ENCODE measurements at places on chromosomes 16 and 17.

DNA sequence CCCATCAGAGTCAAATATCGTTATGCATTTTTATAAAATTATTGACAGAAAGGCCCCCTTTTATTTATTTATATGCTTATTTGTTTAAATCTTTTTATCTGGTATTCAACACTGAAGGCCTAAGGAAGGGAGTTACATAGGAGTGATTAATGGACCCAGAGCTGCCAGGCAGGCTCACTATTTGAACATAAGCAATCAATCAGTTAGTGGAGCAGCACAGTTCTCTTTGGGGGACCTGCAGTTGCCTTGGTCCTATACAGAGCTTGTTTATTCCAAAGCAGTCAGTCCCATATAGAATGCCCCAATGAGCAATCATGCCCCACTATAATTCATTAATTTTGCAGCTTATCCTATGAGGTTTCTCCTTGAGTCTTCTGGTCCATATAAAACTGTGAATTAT is 389.4 kb upstream of the GOT2 start:
- no peak for DNase-seq

GRCh38 chr17:15346066-15346595 is 4.7 kb upstream of the TEKT3 start:
- no peak for DNase-seq

DNA sequence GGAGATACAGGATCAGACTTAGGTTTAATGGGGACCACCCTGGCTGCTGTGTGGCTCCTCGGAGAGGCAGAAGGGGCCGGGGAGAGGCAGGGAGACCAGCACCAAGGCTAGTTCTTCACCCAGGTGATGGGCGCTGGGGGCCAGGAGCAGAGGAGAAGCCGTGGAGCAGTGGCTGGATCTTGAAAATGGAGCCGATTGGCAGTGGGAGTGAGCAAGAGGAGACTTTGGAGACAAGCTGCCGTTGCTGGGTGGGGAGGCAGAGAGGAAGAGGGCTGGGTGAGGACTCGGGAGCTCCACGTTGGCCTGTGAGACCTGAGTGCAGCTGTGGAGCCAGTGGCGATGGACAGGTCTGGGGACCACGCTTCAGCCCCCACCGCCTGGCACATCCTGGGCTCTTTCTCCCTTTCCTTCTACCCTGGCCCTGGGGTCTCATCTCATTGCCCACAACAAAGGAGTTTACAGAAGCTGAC is 9.0 kb downstream of the RAB11FIP4 start:
- no peak for DNase-seq

DNA sequence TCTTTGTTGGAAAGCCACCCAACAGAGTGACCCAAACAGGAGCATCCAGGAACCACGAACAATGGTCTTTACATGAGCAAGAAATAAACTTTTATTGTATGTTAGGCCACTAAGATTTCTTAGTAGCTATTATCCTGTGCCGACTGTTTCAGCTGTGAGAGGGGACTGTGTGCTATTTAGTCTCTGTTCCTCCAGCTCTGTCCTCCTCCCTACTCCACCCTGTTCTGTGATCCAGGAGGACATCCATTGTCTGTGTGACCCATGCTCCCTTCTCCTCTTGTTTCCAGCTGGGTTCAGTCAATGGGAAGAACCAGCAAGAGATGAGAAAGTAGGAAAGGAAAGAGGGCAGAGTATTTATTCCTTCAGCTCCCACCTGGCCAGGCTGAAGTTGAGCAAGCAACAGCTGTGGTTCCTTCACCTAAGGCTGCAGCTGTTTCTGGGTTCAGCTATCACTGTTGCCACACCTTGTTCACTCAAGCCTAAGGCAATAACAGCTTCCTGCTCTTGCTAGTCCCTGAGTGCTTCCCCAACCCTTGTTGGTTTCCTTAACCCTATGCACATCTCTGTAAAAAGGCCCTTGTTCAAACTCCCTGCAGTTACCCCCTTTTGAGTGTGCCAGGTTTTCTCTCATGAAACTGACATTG is 14.9 kb upstream of the B4GALNT2 start:
- no peak for DNase-seq

DNA sequence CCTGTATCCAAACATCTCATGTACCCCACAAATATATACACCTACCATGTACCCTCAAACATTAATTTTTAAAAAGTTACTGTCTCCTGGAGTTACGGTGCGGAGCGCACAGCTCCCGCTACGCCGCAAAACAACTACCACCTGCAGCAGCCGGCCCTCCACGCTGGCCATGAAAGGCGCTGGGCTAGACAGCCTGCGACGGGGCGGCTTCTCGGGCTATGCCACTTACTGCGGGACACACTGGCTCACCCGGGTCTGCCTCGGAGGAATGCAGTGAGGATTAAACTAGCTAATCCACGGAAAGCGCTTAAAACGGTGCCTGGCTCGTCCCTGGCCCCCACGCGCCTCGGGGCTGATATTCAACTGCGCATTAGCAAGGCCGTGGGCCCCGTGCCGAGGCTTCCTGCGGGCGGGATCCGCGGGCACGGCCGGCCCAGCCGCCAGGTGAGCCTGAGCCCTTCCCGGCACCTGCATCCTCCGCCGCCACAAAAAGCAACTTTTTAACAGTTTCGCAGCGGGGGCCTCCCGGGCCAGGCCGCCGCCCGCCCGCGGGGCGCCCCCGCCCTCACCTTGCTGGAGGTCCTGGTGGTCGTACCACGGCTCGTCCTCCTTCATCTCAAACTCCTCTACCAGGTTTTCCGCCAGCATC is 633 bp downstream of the CDR2 start:
- DNase-seq: peak; percentile 19

GRCh38 chr16:65044873-65045272 is 77.0 kb downstream of the CDH11 start:
- peak; percentile 30 for DNase-seq

Data from foreskin melanocyte (primary cell).